Fibroblast of upper back skin (primary cell): ENCODE measurements at places on chromosomes 2 and 18.
A peak's percentile ranks its signal among the peaks of the same experiment; 100 is the strongest.

DNA sequence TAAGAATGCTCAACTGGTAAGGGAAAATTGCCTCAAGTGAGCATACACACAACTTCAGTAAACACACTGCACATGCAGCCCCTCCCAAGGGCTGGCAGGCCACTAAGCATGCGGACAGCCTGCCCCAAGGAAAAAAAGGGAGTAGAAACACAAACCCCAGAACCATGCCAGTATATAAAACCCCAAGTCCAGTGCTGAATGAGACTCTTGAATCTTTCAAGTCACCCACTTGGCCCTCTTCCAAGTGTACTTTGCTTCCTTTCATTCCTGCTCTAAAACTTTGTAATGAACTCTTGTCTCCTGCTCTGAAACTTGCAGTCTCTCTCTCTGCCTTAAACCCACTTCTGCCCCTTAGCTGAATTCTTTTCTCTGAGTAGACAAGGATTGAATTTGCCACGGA lies 736.4 kb downstream of the RNF144A start:
- no peak for DNase-seq

DNA sequence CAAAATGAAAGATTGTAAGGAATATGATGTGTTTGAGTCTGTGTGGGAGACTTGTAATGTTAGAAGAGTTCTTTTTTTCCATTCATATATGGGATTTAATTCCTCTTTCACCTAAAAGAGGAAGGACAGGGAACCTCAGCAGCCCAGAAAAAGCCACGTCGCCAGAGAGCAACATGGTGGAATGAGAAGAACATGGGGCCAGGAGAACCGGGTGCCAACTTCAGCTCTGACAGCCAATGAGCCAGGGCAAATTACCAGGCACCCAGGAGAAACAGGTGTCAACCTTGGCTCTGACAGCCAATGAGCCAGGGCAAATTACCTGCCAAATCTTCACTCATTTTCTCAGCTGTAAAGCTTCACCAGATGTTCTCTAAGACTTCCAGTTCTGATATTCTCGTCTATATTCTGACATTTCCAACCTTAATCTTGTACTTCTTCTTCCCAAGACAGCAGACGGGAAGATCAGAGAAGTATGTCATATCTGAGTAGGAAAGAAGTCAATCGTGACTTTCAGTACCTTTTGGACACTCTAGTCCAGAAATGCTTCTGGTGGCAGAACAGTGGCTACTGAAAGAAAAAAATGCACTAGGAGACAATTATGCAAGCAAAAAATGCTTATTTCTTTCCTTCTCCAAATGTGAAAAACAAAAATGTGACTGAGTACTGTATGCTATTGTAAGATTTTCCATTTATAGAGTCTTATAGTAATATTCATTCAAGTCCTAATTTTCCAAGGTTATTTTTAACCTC lies 79.2 kb upstream of the COL5A2 start:
- DNase-seq: no peak

DNA sequence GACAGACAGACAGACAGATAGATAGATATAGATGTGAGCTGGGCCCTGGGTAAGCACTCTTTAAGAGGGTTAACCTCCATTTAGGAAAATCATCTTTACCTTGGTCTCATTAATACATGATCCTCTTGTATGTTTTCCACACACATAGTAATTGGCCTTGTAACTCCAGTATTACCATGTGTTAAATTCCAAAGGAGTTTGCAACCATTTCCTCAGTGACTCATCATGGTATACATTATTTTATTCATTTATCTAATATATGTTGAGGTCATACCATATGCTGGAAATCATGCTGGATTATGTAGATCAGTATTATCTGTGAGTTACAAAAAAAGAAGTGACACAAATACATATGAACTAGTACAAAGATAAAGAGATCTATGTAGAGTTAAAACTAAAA lies 504.3 kb downstream of the DCC start:
- DNase-seq: peak; percentile 45

GRCh38 chr18:36593001-36593400 lies 235.8 kb downstream of the TPGS2 start:
- DNase-seq: no peak

GRCh38 chr2:161273038-161273760 lies 35.0 kb upstream of the PSMD14 start:
- peak; percentile 63 for DNase-seq

GRCh38 chr2:68632021-68632420 lies 11.4 kb upstream of the PROKR1 start:
- DNase-seq: no peak

DNA sequence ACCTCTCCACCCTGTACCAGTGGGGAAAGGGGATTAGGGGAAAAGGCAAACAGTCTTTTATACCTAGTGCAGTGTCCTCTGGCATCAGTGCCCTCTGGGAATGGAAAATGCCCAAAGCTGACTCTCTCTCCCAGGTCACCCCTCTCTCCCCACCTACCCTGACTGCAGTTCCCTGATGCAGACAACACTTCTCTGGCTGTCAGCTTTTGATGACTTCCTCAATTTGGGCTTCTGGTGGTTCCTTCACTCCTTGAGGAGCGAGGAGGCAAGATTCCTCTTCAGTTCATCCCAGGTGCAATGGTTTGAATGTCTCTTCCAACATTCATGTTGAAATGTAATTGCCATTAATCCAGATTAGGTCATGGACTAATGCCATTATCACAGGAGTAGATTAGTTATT lies 19.7 kb upstream of the PPM1B start:
- DNase-seq: no peak

DNA sequence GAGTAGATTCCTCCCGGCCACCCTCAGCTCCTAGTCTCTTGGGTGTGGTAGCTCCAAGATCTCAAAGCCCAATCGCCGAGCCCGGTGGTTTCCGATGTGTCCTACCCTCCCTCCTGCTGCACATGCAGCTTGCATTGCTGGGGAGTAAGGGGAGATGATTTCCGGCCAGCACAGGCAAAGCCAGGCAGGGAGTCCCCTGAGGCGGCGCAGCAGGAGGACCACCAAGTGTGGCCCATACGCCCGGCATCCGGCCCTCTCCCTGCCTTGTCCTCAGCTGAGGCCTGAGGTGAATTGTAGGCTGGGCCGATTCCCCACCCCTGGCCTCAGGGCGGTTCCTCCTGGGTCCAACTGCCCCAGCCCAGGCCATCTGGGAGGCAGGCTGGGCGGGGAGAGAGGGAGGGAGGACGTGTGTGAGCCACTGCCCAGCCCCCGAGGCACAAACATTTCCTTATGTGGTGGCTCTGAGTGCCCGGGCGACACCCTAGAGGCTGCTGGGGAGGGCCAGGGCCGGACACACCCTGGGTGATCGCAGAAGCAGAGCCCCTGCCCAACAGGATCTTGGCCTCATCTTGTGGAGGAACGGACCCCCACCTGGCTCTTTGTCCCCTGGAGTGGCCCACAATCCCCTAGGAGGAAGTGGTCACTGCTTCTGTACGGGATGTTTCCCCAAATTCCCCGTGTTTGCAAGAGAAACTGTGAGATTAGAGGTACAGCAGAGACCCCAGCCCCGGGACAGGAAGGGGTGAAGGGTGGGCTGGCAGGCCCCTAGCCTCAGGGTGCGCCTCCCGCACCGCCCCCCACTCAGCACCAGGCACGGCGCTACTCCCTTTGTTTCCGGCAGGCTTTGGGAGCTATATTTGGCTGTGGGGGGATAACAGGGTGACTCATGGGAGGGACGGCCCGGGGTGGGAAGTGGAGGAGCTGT lies 41.9 kb upstream of the PTMA start:
- peak; percentile 94 for DNase-seq

DNA sequence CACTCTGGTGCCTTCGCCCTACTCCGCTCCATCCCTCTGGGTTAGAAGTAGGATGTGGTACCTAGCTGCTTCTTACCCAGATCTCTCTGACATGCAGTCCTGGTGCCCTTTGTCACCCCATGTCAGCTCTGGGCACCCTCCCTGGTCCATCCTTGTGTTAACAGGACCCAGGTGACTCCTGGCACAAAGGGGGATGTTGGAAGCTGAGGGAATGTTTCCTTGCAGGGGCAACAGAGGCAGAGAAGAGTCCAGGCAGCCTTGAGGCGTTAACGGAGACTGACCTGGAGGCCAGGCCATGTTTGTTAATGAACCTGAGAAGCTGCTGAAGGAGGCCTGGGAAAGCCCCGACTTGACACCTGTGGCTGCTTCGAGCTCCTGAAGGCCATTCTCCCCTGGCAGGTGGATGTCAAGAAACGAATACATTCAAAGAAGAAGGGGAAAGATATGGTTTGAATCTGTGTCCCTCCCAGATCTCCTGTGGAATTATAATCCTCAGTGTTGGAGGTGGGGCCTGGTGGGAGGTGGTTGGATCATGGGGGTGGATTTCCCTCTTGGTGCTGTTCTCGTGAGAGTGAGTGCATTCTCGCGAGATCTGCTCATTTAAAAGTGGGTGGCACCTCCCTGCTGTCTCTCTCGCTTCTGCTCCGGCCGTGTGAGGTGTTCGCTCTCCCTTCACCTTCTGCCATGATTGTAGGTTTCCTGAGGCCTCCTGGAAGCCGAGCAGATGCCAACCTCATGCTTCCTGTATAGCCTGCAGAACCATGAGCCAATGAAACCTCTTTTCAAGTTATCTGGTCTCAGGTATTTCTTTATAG lies 31.4 kb downstream of the NPPC start:
- no peak for DNase-seq

- DNase-seq: no peak
Measured at GRCh38 chr2:236592821-236593220, 23.2 kb downstream of the ACKR3 start.

DNA sequence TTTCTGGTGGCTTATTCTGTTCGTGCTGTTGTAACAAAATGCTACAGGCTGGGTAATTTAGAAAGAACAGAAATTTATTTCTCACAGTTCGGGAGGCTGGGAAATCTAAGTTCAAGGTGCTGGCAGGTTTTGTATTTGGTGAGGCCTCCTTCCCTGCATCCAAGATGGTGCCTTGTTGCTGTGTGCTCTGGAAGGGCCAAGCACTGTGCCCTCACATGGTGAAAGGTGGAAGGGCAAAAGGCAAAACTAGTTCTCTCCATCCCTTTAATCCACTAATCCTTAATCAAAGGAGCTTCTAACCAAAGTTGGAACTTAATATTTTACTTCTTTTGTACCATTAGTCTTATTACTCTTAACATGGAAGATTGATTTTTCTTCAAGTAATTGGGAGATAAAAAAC lies 7.4 kb downstream of the MRPL19 start:
- no peak for DNase-seq

GRCh38 chr2:169928463-169928864 lies 101.2 kb downstream of the UBR3 start:
- peak; percentile 45 for DNase-seq

GRCh38 chr2:80242355-80242910 lies 62.1 kb downstream of the LRRTM1 start:
- DNase-seq: no peak

DNA sequence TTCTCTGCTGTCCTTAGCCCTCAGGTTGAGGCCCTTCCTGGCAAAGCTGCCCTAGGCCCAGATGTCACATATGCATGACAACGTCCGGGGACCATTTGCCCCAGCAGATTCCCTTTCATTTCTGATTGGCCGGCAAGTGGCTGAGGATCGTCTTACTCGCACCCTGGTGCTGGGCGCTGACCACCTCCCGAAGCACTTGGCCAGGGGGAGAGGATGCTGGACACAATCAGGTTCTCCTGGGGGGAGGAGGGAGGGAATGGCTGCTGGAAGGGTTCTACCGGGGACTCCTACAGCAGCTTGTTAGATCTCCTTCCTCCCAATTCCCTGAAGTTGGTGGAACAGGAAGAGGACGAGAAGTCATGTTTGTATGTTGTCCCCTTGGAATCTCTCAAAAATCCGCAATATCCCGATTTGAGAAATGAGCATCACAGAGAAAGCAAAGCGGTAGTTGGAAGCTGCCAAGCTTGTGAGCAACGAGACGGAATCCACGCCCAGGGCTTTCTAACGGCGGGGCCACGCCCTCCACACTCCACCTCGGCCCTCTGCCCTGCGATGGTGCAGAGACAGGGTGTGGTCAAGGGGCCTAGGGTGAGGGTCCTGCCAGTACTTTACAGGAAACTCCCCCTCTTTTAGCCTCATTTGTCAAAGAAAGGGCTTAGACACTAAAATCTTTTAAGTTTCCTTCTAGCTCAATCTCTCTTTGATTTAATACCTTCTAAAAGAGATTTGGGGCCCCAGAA lies 61.8 kb upstream of the YWHAQ start:
- DNase-seq: no peak

DNA sequence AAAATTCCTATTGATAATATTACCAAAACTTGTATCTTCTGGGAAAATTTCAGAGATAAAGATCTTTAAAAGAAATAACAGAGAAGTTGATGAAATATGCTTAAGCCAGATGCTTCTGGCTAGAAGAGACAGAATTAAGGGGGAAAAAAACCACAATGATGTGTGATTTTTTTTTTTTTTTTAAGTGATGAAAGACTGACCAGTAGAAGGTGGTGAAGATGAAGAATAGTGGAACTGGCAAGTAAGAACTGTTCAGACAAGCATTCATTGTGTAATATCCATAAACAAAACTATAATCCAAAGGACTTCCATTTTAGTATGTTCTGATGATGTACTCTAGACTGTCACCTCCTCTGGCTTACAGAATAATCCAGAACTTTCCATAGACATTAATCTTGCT lies 89.8 kb downstream of the INO80D start:
- peak; percentile 13 for DNase-seq

- no peak for DNase-seq
Measured at GRCh38 chr2:203492965-203493364, 42.1 kb downstream of the RAPH1 start.

DNA sequence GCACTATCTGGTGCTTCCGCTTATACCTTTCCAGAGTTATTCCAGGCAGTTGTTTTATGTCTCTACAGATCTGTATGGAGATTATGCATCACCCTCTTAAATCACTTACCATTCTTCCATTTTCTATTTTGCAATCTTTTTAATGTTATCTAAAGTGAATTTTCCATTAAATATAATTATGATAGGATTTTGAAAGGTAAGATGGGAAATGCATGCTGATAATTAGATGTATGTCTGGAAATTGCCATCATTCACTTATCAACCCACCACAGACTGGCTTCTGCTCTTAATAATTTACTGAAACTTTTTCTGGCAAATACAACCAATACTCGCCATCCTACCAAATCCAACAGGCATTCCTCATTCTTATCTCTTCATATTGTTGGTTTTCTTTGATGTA lies 227.4 kb upstream of the MC4R start:
- no peak for DNase-seq

GRCh38 chr18:8242151-8242696 lies 367.0 kb upstream of the RAB12 start:
- no peak for DNase-seq

DNA sequence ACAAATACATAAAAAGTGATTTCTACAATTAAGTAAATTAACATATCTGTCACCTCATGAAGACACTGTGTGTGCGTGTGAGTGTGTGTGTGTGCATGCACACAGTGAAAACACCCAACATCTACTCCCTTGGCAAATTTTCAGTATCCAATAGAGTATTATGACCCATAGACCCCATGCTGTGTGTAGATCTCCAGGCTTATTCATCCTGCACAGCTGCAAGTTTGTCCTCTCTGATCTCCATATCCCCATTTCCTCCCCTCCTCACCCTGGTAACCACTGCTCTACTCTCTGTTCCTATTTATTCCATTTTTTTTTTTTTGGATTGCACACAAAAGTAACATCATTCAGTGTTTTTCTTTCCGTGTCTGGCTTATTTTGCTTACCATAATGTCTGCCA lies 391.0 kb downstream of the SOX11 start:
- peak; percentile 2 for DNase-seq
